ENCODE measurements at places on chromosomes 4 and X. TPM values are rescaled to one million over a fixed set of nuclear protein-coding genes. Genes with fewer than 3 reads are reported as not detected.

- no peak for DNase-seq
Observed at GRCh38 chr4:67575232-67576058, 16.9 kb downstream of the STAP1 start.

- no peak for DNase-seq
Observed at GRCh38 chrX:49610718-49611310, 12.0 kb downstream of the GAGE1 start.

- DNase-seq, result no peak
Observed at GRCh38 chr4:54371173-54371572, 142.1 kb downstream of the PDGFRA start.

GRCh38 chr4:60216752-60217151 lies 983.4 kb upstream of the ADGRL3 start:
- DNase-seq, result no peak

DNA sequence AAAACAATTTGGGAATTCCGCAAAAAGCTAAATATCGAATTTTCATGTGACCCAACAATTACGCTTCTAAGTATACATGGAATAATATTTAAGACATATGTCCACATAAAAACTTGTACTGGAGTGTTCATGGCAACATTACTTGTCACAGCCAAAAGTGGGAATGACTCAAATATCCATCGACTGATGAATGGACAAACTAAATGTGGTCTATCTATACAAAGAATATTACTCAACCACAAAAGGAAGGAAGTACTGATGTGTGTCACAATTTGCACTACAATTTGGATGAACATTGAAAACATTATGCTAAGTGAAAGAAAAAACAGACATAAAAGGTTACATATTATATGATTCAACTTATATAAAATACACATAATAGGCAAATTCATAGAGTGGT lies 71.9 kb downstream of the AFF2 start:
- DNase-seq, result no peak

GRCh38 chrX:38256019-38256418 lies 35.3 kb upstream of the SRPX start:
- no peak for DNase-seq

Gene RIPPLY1
- 1.6 TPM for total RNA-seq

DNA sequence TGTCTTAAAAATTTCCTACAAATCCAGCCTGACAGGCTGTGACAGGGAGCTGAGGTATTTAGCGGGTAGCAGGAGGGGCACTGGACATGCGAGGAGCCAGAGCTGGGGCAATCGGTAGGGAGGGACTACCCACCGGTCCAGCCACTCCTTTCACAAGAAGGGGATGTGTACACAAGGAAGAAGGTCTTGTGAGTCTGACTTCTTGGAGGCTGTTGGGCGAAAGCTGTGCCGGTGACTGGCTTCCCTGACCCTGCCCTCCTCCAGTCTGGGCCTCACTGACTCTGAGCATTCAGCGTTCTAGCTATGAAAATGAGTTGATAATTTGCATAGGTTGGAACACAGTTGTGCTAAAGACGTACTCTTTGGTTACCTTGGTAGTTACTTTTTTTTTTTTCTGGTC lies 12.7 kb upstream of the CXCL8 start:
- no peak for DNase-seq

DNA sequence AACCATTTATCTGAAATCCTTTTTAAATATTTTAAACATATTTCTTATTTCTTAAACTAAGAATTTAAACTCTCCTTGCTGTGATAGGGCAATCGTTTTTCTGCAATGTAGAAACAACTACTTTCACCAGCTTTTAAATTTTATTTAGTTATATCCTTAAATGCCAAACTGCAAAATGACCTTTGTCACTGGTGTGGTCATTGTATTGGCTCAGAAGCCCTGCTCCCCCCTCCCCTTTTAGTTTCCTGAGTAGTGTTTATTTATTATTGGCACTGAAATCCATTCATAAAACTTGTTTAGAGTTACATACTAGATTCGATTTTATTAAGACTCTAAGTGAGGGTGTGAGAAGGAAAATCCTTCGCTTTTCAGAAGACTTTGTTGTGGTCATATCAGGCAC lies 23.0 kb downstream of the MAOA start:
- no peak for DNase-seq

Measured in right lobe of liver (tissue), 6 donors.